ENCODE measurements at places on chromosomes 5 and 9.

- DNase-seq, result no peak
Measured at GRCh38 chr9:18822850-18823249, 210.2 kb downstream of the SAXO1 start.

- peak; percentile 84 for DNase-seq
Measured at GRCh38 chr5:77316871-77317661, 106.6 kb downstream of the PDE8B start.

- no peak for DNase-seq
Measured at GRCh38 chr9:100058699-100059579, 39.9 kb downstream of the ERP44 start.

DNA sequence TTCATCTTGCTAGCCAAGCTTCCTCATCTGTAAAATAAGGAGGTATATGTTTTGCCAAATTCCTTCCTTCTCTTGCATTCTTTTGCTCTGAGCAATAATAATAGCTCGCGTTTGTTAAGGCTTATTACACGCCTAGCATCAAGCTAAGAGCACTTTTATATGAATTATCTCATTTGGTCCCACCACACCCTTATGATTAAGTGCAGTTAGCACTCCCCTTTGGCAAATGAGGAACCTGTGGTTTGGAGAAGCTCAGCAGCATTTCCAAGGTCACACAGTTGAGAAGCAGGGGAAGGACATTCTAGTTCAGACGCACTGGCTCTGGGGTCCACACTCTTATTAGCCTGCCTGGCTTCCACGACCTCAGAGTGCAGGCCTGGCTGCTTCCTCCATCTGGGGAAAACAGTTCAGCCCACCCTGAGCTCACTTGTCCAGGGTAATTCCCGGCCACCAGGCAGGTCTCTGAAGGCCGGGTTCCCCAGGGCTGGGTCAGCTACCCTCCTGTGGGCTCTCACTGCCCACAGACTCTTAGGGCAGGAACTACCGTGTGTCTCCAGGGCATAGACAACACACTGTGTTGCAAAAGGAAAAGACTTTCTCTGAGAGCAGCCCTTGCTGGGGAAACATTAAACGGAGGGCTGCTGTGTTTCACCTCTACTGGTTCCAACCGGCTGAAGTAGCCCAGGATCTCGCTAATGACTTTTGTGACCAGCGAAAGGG lies 9.9 kb upstream of the FBP1 start:
- DNase-seq, result peak; percentile 90

DNA sequence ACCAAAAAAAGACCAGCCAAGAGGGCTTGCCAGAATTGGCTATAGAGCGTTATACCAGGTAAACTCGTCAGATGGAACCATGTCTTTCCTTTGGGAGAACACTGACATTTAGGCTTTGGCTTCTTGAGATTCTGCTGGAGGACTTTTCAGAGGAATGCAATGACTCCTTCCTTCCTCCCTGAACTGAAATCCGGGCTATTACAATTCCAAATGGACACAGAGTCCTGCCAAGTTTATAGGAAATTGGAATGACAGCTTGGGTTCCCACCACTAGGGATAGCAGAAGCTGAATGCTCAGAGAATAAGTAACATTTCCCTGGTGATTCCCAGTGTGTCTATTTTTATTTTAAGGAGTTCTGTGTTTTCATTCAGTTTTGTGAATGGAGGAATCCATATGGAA lies 143.0 kb downstream of the FGF1 start:
- DNase-seq, result peak; percentile 91

- DNase-seq, result no peak
Measured at GRCh38 chr9:2173861-2174260, 158.7 kb downstream of the SMARCA2 start.

GRCh38 chr9:38229104-38229500 lies 160.1 kb upstream of the SHB start:
- no peak for DNase-seq

- no peak for DNase-seq
Measured at GRCh38 chr5:99674101-99674500, 745.3 kb upstream of the CHD1 start.

GRCh38 chr9:124489222-124489621 lies 18.0 kb downstream of the NR5A1 start:
- peak; percentile 69 for DNase-seq

DNA sequence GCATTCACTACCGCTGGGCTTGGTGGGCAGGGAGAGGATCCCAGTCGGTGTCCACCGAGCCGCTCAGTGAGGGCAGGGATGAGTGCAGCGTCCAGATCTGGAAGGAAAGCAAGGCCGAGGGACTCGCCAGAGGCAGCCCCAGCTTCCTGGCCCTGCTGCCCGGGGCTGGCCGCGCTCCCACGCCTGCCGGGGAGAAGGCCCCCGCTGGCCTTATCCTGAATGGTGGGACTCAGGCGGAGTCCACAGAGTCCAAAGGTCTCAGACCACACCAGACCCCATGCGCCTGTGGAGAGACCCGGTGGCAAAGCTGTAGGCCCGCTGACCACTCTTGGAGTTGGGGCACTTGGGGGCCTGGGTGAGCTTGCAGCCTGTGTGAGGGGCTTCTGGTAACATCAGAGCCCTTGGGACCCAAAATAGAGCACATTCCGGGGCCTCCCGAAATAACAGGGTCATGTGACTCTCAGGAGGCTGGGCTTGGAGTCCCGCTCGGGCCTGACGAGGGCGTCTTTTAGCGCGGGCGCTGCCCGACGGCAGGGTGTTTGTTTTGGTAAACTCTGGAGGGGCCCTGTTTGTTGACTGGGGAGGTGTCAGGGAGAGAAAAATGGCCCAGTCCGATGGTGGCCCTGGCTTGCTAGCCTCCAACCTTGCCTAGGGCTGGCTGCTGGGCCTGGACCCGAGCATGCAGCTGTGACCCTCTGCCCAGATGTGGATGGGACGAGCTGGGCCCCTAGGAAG lies 2.8 kb downstream of the RXRA start:
- peak; percentile 42 for DNase-seq

- DNase-seq, result peak; percentile 87
Measured at GRCh38 chr9:128215491-128216409, 12.6 kb downstream of the DNM1 start.

DNA sequence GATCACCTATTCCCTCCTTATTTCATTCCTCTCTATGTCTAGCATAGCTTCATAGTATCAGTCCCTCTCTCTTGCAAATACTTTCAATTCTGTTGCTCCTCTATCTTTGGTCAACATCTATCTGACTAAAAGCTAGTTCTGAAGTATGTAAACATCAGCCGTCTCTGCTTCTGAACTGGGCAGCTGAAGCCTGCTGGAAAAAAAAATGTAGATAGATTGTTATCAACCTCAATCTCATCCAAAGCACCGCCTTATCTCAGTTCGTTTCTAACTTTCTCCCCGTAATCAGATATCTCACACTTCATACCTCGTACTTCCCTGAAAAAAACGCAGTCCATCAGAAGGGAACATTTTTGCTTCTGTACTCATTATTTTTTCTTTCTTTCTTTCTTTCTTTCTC lies 4.5 kb upstream of the SEMA6A start:
- DNase-seq, result no peak

DNA sequence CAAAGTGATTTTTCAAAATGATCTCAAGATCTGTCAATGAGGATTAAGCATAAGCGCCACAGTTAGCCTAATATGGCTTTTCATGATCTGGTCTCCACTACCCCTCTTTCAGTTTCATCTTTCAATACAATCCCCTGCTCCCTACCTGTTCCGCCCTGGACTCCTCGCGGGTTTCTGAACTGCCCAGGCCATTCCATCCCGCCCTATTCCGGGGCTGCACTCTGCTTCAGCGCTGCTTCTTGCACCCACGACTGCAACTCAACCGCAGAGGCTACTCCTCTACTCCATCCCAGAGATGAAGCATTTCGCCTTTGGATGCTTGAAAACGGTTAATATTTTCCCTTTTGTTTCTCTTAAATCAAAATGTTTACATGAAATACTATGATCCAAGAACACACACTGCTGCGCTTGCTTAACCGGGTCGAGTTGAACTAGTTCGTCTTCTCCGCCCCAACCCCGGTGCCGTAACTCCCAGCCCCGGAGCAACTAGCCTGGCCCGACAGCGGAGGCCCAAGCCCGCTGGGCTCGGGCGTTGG lies 716 bp upstream of the OTULIN start:
- DNase-seq, result no peak

DNA sequence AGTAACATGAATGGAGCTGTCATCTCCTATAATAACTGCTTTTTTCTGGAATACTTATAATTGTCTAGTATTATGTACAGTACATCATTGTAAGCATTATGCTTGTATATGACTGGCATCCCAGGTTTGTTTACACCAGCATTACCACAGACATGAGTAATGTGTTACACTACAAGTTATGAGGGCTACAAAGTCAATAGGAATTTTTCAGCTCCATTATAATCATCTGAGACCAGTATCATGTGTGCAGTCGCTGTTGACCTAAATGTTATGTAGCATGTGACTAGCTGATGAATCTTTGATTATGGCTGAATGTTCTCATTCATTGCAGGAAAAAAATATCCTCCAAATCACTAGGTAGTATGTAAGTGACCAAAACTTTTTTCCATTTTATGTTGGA lies 2.2 kb downstream of the ZCCHC9 start:
- DNase-seq, result peak; percentile 72

DNA sequence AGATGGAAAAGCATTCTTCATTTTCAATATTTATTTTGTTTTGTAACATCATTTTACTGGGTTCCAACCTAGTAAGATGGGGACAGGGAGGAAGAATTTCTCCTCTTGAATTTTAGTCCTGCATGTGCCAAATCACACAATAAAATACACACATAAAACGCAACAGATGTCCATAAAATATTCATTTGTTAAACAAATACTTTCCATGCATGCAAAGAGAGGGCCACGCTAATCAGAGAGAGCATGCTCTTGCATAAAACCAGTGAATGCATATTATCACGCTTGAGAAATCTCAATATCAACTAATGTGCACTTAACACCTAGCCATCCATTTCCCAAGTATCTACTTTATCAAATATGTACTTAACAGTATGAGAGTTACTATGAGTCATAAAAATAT lies 212.6 kb upstream of the TARS1 start:
- DNase-seq, result peak; percentile 40

GRCh38 chr5:77251921-77252320 lies 41.4 kb downstream of the PDE8B start:
- DNase-seq, result no peak

- DNase-seq, result peak; percentile 86
Measured at GRCh38 chr9:122180633-122181032, 20.9 kb downstream of the MORN5 start.

GRCh38 chr9:124030969-124031451 lies 19.4 kb downstream of the LHX2 start:
- peak; percentile 88 for DNase-seq

GRCh38 chr5:146079695-146080373 lies 25.5 kb downstream of the PLAC8L1 start:
- no peak for DNase-seq

DNA sequence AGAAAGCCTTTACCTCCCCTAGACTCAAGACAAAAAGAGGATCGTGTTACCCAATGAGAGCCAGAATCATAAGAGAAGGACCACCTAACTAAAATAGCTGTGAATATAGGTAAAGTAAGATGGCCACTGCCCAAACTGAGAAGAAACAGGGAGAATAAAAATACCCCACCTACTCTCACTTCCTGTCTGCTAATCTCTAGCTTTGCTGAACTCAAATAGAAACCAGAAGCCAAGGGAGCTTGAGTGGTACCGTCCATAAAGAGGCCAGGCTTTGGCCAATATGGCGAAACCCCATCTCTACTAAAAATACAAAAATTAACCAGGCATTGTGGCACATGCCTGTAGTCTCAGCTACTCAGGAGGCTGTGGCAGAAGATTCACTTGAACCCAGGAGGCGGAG lies 123.0 kb upstream of the FST start:
- DNase-seq, result no peak

DNA sequence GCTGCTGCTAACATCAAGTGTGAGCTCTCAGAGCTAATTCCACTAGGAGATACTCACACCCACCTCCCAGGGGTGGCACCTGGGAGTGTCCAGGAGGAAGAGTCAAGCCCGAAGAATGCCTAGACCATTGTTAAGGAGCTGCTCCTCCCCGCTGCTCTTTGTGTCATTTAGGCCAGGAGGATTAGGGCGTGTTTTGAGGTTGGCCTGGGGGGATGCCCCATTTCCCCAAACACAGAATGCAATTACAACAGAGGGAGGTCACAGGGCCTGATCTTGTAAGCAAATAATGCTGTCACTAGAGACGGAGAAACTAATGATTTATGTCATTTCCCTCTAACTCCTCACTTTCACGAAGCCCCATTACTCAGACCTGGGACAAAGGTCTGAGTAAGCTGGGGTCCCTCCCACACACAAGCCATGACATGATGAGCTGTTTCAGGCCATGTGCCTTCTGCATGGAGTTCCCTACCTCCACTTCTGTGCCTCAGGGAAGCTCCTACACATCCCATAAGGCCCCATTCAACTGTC lies 312.5 kb downstream of the ACTL7B start:
- DNase-seq, result peak; percentile 57

DNA sequence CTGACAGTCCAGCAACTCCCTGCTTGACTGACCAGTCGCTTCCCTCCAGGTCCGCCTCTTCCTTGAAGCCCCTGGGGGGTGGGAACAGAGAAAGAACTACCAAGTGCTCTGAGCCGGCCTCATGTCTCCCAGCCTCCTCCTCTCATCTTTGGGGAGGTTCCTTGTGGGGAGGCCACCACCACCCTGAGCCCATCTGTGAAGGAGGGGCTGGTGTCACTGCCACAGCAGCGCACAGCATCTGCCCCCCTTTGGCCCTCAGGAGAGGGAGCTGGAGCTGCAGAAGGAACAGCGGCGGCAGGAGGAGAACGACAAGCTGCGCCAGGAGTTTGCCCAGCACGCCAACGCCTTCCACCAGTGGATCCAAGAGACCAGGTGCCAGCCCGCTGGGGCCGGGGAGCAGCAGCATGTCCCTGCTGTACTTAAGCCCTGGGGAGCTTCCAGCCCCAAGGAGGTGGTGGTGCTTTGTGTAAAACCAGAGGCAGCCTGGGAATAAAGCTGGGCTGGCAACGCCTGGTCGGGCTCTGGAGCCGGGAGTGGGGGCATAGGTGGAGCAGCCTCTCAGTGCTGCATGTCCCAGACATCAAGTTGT lies 29.4 kb downstream of the DYNC2I2 start:
- DNase-seq, result no peak

GRCh38 chr5:159581502-159582249 lies 251.4 kb upstream of the IL12B start:
- DNase-seq, result peak; percentile 58

- DNase-seq, result peak; percentile 58
Measured at GRCh38 chr9:88435336-88435735, 47.1 kb downstream of the SPIN1 start.

DNA sequence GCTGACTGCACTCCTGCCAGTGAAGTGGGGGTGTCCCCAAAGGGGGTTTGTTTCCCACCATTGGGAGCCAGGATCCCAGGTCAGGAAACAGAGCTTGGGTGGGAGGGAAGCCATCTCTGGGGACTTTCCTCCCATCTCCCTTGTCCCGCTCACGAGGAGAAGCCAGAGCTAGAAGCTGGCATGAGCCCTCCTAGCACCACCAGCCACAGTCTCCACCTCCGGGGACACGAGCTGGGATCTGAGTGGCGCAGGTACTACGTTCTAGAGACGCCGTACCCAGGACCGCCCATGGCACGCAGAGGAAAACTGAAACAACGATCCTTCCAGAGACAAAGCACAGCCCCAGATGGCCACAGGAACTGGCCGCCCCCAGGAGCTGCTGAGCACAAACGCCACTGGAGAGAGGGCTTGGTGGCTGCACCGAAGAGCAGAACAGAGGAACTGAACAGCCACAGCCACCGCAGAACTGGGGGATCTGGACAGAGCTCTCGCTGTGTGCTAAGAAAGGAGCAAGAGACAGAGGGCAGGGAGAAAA lies 29.8 kb downstream of the ADAMTS2 start:
- no peak for DNase-seq

- DNase-seq, result no peak
Measured at GRCh38 chr5:141135718-141136266, 786 bp downstream of the PCDHB5 start.
